GM23248 (cell line): ENCODE measurements at places on chromosomes 6 and 20. TPM values are rescaled to one million over a fixed set of nuclear protein-coding genes. Genes with fewer than 3 reads are reported as not detected.

The FABP7 gene
- polyA plus RNA-seq = not detected in 2 replicates

The DYNLT2 gene
- polyA plus RNA-seq = 0.51 and 0.62 TPM in 2 replicates

The ADGB gene
- not detected in 2 replicates for polyA plus RNA-seq

GRCh38 chr6:24932832-24933231 lies 2.9 kb downstream of the RIPOR2 start:
- no peaks in the 10 kb centered on the region for H3K36me3 ChIP-seq
- no peaks in the 10 kb centered on the region for H3K27me3 ChIP-seq
- no peak for DNase-seq
- no peak overlapping the region for H3K4me3 ChIP-seq
- H3K27ac ChIP-seq = no peak overlapping the region

DNA sequence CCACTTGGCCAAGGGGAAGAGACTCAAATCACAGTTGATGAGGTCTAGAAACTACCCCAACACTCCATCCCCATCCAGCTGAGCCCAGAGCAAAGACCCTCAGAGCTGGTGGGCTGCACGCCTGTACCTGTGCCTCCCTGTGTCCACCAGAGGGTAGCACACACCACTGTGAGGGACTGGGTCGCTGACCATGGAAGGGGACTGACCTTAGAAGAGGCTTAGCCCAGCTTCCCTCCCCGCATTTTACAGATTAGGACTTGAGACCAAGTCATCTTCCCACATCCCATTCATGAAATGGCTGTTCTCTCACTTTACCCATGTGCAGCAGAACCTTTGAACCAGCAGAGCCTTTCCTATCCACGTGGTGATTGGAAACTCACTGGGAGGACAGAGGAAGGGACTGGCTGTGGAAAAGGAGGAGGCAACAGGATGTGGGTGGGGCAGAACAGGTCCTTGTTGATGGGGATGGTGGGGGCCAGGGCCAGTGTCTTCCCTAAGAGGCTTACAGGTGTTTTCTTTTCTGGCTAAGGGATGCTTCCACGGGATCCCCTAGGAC lies 44.3 kb downstream of the CPXM1 start:
- H3K4me3 ChIP-seq = no peak overlapping the region
- DNase-seq = peak; percentile 55
- peaks cover 65% of the 10 kb centered on the region for H3K27me3 ChIP-seq

DNA sequence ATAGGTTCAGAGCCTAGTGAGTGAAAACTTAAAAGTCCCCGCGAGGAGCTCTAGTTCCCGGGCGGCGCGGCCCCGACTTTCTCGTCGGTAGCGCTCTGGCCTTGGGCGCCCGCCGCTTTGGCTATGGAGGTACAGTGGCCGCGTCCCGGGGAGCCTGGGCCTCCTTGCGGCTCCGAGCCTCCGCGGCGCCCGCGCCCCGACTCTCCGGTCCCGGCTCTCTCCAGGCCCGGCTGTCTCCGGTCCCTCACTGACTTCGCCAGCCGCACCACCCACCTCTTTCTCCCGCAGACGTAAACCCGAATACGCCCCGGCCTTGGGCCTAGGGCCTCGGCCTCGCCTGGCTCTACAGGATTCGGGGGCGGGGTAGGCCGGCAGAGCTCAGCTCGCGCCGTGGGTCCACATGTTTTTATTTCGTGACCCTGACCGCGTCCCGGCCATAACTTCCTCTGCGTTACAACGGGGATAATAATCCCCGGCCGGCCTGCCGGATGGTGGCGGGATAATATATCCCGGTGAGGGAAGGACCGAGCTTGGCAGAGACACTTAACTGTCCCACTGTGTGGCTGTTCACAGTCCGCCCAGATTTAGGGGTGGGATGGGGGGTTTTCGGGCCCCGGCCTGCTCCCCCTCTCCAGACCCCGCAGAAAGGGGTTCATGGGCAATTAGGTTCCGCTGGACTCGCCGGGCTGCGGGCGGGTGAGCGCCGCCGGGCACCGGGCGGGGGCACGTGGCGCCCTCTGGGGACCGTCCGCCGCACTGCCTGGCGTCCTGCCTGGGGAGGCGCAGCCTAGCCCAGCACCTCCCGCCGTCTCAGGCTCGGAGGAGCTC lies 10.0 kb upstream of the TBX18 start:
- H3K27me3 ChIP-seq = peaks cover 41% of the 10 kb centered on the region
- peak; percentile 85 for DNase-seq
- no peak overlapping the region for H3K27ac ChIP-seq
- no peaks in the 10 kb centered on the region for H3K36me3 ChIP-seq
- H3K4me3 ChIP-seq = peak overlapping the region; percentile 68

DNA sequence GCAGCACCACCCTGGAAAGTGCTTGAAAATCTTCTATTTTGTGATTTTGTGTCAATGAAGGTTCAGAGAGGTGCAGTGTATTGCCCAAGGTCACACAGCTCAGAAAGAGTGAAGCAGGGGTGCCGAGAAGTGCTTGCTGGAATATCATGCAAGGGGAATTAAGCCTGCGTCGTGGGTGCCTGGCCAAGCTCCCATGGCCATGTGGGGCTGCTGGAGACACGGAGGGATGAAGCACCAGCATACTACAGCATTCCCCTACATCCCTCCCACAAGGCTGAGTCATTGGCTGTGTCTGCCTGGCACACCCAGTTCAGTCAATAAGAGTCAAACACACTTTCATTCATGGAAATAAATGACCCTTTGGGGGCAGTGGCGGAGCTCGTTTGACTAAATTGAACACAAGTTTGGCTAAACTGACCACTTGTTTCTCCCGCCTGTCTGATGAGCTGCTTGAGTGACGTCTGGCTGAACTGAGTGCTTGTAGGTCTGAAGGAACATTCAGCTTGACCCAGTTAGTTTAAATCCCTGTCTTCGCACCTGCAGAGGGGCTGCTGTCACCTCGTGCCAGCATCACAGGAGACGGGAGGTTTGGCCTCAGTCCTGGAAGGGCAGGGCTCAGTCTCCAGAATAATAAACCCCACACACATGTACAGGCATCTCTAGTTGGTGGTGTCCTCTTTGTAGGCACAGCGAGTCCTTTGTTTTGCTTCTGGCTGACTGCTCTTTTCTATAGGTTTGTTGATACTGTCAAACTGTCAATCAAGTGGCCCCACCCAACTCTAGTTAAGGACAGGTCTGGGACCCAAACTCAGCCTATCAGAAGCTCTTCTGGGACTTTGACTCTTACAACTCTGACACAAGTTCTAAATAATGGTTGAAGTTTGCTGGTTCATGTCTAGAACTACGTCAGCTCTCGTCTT lies 8.4 kb upstream of the TGM2 start:
- no peaks in the 10 kb centered on the region for H3K27me3 ChIP-seq
- no peaks in the 10 kb centered on the region for H3K36me3 ChIP-seq
- H3K4me3 ChIP-seq = no peak overlapping the region
- peaks cover 46% of the 10 kb centered on the region for H3K4me1 ChIP-seq
- peak; percentile 97 for DNase-seq
- H3K27ac ChIP-seq = peak overlapping the region; percentile 46

GRCh38 chr20:23974966-23975365 lies 13.6 kb downstream of the GGTLC1 start:
- no peaks in the 10 kb centered on the region for H3K36me3 ChIP-seq
- DNase-seq = no peak
- no peak overlapping the region for H3K27ac ChIP-seq
- H3K27me3 ChIP-seq = 0 out of 2 replicates have a peak, but pooled peaks cover 7% of the 10 kb centered on the region
- H3K4me1 ChIP-seq = no peaks in the 10 kb centered on the region

GRCh38 chr20:58642441-58642840 lies 8.6 kb upstream of the STX16 start:
- no peaks in the 10 kb centered on the region for H3K27me3 ChIP-seq
- H3K36me3 ChIP-seq = no peaks in the 10 kb centered on the region
- no peak overlapping the region for H3K4me3 ChIP-seq
- H3K27ac ChIP-seq = no peak overlapping the region

DNA sequence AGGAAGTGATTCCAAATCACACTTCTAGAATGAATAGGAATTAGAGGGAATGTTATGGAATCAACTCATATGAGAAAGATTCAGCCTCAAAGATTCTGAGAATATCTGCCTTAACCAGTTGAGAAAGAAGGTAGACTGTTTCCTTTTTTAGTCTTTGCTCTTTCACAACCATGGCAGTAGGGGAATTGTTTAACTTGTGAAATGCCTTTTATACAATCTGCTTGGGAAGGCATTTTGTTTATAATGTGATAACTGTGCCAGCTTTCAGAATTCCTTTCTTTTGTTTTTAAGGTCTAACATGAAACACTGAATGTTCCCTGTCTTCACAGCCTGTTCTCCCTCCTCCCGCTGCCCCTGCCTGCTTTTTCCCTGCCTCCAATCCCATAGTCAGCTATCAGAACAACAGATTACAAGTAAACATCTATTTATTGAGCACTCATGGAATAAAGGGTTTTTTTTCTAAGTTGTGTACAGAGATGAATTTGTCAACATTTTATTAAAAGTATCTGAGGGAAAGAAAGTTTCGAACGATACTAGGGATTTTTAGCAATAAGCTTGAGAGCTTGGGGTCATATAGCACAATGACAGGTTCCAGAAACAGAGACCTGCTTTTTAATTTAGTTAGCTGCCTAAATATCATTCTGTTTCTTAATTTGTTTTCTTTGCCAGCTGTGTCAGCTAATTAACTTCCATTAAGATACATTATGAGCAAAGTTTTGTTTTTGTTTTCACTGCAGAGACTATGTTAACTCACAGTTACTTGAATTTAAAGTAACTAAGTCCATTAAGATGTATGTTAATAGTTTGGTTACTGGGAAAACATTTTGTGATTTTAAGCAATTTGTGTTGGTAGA lies 28.3 kb upstream of the FBXO30 start:
- no peak overlapping the region for H3K4me3 ChIP-seq
- H3K27ac ChIP-seq = no peak overlapping the region
- H3K27me3 ChIP-seq = no peaks in the 10 kb centered on the region
- H3K36me3 ChIP-seq = no peaks in the 10 kb centered on the region
- DNase-seq = peak; percentile 25

DNA sequence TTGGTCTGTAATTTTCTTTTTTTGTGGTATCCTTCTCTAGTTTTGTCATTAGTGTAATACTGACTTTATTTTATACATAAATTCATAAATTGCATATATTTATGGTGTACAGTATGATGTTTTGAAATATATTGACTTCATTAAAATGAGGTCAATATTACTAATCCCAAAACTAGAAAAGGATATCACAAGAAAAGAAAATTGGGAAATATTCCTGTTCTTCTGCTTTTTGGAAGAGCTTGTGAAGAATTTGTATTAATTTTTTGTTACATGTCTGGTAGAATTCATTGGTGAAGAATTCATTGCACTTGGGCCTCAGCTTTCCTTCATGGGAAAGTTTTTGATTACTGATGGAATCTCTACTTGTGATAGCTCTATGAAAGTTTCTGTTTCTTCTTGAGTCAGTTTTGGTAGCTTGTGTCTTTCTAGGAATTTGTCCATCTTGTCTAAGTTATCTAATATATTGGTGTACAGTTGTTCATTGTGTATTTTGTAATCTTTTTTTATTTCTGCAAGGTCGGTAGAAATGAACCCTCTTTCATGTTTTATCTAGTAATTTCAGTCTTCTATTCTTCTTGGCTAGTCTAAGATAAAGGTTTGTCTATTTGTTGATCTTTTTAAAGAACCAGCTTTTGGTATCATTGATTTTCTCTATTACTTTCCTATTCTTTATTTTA lies 11.3 kb upstream of the ZNF451 start:
- H3K27ac ChIP-seq = no peak overlapping the region
- no peak for DNase-seq
- no peaks in the 10 kb centered on the region for H3K36me3 ChIP-seq
- no peaks in the 10 kb centered on the region for H3K4me1 ChIP-seq

GRCh38 chr6:168207421-168208175 lies 112.0 kb downstream of the DACT2 start:
- no peaks in the 10 kb centered on the region for H3K4me1 ChIP-seq
- DNase-seq = no peak
- no peaks in the 10 kb centered on the region for H3K36me3 ChIP-seq
- no peak overlapping the region for H3K27ac ChIP-seq
- no peaks in the 10 kb centered on the region for H3K27me3 ChIP-seq

- no peaks in the 10 kb centered on the region for H3K27me3 ChIP-seq
- H3K27ac ChIP-seq = no peak overlapping the region
- no peaks in the 10 kb centered on the region for H3K36me3 ChIP-seq
- H3K4me1 ChIP-seq = no peaks in the 10 kb centered on the region
- no peak for DNase-seq
These were observed 5.5 kb downstream of the MYLK4 start for GRCh38 chr6:2745246-2745645.

- H3K4me3 ChIP-seq = no peak overlapping the region
- H3K27me3 ChIP-seq = no peaks in the 10 kb centered on the region
- H3K27ac ChIP-seq = no peak overlapping the region
- peaks cover 46% of the 10 kb centered on the region for H3K4me1 ChIP-seq
These were observed 1.6 kb upstream of the SERPINB1 start for GRCh38 chr6:2843138-2843740.

GRCh38 chr6:56380476-56380875 lies 133.1 kb upstream of the COL21A1 start:
- H3K27me3 ChIP-seq = no peaks in the 10 kb centered on the region
- no peak overlapping the region for H3K4me3 ChIP-seq
- H3K27ac ChIP-seq = no peak overlapping the region
- peaks cover 17% of the 10 kb centered on the region for H3K4me1 ChIP-seq

GRCh38 chr6:164185471-164185871 lies 771.0 kb downstream of the QKI start:
- H3K4me3 ChIP-seq = no peak overlapping the region
- no peaks in the 10 kb centered on the region for H3K36me3 ChIP-seq
- no peak overlapping the region for H3K27ac ChIP-seq

DNA sequence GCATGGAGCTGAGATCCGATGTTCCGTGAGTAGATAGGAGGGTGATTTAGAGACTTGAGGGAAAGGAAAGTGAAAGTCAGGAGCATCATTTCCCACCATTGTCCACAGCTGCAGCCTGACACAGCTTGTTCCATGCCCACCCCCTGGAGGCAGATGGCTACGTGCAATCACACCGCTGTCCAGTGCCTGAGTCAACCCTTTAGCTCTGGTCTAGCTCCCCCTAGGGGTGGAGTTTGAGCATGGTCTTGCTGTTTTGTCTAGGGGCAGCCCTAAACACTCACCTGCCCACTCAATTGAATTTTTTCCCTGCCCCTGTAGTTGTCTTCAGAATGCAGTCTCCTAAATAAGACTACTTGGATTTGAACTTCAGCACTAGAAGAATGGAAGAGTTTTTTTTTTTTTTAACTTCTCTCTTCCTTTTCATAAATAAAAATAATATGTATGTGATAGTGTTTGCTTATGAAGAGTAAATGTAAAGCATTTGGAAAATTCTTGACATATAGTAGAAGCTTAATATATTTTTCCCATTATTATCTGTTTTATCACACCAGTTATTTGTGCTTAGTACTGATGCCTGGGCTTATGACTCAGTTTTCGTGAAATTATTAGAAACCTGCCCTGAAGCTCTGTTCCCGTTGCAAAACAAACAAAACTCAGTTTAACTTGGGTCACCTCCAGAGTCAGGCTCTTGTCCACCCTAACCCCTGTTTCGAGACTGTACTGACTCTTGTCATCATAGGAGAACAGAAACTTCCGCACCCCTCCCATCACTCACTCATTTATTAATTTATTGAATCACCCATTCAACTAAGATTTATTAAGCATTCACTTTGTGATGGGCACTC lies 814.8 kb downstream of the MAFB start:
- no peaks in the 10 kb centered on the region for H3K27me3 ChIP-seq
- no peak overlapping the region for H3K4me3 ChIP-seq
- H3K4me1 ChIP-seq = peaks cover 19% of the 10 kb centered on the region
- H3K36me3 ChIP-seq = no peaks in the 10 kb centered on the region
